NCI-H2171 (cell line): ENCODE measurements at places on chromosomes 4 and X.

DNA sequence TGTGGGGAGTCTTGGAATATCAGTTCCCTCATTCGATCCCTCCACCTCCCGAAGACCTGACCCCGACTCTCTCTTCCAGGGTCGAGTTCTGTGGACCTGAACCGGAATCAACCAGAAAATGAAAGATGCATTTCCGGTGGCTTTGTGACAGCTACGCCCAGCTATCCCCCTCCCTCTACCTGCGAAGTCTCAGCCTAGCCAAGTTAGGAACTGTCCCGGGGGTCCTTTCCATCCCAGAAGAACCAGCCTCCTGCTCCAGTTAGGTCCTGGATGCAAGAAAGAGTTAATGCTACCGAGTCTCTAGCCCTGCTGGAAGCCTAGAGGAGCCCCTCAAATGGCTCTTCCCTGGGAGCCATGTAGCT, 13.4 kb upstream of the ETDC start:
- DNase-seq = no peak

DNA sequence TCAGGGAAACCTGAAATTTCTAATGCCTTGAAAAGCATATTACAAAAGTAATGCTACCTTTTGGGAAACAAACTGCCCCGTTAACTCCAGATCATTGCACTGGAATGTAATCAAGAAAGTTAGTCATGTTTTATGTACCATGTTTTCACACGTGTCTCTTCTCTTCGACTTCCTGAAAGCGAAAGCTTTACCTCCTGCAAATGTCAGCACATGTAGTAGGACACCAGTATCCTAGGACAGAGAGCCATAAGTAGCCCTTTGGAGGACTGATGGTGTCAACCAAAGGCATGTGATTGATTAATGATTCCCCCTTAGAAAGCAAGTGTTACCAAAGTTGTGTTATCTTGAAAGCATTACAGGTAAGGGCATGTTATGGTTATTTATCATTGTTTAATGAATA, 8.8 kb upstream of the MND1 start:
- no peak for DNase-seq

GRCh38 chr4:153062652-153063168, 126.6 kb downstream of the FHDC1 start:
- DNase-seq = no peak

- DNase-seq = no peak
Measured at GRCh38 chrX:34900691-34901090, 41.9 kb upstream of the FAM47B start.

GRCh38 chrX:54248309-54248708, 65.3 kb upstream of the FAM120C start:
- peak; percentile 2 for DNase-seq

- no peak for DNase-seq
Measured at GRCh38 chrX:40849906-40850823, 114.8 kb upstream of the MED14 start.

GRCh38 chr4:122047456-122048425, 95.9 kb upstream of the TRPC3 start:
- no peak for DNase-seq

DNA sequence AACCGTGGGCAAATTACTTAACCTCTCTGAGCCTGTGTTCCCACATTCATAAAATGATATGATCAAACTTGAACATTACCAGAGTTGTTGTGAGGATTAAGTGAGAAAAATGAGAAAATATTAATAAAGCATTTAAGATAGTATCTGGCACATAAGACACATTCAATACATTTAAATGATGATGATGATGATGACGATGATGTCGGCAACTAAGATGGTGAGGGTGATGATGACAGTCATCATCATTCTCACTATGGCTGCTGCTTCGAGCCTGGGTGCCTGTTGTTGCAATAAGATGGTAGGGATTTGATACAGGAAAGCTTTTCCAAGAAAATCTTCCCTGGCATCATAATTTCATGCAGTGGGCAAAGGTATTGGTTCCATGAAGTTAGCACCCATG, 11.1 kb downstream of the TMEM164 start:
- DNase-seq = no peak

GRCh38 chr4:180436361-180436760, 1806.8 kb upstream of the TENM3 start:
- DNase-seq = no peak

- no peak for DNase-seq
Measured at GRCh38 chr4:165207016-165207430, 338 bp upstream of the KLHL2 start.

- no peak for DNase-seq
Measured at GRCh38 chr4:184655889-184656869, 6.6 kb downstream of the PRIMPOL start.

DNA sequence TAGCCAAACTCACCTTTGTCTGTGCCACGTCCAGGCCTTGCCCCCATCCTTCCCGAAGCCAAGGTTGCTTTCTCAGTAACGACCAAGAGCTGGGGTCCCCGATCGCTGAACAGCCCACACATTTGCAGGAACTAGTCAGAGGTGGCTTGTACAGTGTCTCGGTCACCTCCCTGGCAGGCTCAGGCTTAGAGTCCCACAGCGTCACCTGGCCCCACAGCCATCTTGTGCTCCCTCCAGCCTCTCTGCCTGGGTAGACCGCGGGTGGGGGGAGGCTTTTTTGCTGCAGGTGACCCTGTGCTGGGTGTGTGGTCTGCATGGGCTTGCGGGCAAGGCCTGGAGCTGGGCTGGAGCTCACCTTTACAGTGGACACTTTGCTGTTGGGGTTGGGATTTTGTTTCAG, 60.2 kb downstream of the PSAPL1 start:
- no peak for DNase-seq

DNA sequence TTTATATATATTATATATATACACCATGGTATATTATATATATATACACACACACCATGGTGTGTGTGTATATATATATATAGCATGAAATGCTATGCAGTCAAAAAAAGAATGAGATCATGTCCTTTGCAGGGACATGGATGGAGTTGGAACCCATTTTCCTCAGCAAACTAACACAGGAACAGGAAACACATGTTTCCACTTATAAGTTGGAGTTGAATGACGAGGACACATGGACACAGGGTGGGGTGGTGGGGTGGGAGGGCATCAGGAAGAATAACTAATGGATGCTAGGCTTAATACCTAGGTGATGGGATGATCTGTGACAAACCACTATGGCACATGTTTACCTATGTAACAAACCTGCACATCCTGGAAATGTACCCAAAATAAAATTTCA, 293.6 kb upstream of the NDST3 start:
- no peak for DNase-seq

DNA sequence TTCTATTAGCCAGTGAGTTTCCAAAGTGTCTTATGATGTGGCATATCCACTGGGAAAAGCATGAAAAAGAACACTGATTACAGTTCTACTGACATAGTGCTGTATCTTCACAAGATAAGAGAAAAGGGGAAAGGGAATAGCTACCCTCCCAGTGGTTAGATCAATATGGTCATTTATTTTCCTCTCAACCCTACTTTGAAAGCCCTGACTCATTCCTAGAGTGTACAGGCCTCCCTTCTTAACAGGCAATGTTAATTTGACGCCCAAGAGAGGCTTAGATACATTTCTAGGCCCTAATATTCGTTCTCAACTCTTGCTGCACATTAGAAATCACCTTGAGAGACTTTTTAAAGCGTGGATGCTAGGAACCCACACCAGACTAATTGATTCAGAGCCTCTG, 20.4 kb upstream of the BRS3 start:
- no peak for DNase-seq

DNA sequence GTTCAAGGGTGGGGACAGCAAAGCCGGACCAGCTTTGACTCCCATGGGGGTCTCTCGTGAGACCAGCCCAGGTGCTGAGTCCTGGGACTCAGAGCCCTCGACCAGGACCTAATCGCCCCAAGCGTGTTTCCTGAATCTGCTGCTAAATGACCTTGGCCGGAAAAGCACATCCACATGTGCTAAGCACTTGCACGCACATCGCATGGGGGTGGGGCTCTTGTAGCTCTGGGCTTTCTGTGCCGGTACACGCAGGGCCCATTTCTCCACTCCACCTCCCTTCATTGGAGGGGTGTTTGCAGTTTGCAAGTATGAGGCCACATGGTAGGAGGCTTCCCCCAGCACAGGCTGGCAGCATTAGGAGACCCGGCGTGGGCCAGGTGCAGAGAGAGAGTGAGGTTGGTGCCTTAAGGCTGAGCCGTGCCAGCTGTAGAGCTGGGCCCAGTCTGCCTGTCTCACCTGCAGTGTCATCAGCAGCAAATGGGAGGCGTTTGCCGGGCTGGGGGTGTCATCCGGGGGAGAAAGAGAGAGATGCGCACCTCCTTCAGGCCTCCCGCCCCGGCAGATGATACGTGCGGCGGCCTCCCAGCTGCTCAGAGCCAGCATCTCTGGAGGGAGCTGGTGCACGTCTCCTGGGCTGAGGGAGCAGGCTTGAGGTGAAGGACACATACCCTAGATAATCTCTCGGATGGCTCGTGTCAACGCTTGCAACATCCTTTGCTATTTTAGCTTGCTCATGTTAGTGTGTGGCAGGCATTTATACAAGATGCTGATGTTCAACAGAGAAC, 45.2 kb upstream of the CLCN4 start:
- no peak for DNase-seq

DNA sequence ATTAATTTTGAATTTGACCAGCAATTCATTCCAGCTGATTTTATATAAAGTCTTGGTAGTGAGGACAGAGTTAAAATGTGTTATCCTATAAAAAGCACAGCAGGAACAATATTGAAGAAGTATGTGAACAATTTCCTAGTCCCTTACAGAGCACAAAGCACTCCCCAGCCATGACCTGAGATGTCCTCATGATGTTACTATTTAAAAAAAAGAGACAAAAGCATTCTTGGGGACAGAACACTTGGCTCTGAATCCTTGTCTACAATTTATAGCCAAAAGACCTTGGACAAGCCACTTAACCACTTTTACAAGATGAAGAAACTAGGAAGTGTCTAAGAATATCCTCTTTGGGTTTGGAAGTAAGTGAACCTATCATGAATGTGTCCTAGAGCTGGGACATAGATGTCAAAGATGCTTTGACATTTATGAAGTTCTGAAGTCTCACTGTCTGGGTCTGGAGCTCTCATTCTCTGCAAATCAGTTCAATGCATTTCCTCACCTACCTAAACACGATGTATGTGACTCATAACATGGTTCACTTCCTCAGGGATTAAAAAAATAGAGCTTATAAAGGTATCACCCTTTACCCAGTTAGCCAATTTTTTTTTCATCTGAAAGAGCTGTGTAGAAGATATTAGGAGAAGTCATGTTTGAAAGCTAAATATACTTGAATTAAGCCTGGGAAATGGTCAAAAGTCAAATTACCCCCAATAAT, 61.4 kb downstream of the IGFBP7 start:
- no peak for DNase-seq

DNA sequence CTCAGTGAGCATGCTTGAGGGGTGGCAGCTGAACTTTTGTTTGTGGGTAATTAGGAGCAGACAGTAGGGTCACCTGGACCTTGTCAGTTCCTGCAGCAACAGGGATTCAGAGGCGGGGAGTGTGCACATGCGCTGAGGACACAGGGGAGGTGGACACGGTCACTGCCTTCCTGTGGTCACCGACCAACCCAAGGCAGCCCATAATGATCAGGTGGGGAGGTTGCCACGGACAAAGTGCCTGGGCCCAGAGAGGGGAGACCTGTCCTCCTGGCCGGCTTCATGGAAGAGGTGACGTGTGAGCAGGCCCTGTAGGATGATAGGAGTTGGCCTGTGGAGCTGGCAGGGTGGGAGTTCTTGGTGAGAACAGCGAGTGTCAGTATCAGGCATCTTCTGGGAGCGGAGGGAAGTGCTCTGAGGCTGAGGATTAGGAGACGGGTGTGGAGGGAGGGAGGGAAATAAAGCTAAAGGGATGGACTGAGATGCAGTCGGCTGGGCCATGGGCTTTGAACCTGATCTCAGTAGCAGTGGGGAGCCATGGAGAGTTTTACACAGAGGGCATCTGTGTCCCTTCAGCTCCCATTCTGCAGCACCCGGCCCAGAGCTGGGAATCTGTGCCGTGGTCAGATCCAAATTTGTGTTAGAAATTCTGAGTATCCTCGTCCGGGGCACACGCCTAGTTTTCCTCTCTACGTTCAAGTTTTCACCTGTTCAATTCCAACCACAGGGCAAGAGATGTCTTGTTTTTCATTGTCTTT, 100.0 kb downstream of the PSAPL1 start:
- DNase-seq = no peak

GRCh38 chr4:13615161-13615560, 12.4 kb downstream of the BOD1L1 start:
- DNase-seq = no peak

DNA sequence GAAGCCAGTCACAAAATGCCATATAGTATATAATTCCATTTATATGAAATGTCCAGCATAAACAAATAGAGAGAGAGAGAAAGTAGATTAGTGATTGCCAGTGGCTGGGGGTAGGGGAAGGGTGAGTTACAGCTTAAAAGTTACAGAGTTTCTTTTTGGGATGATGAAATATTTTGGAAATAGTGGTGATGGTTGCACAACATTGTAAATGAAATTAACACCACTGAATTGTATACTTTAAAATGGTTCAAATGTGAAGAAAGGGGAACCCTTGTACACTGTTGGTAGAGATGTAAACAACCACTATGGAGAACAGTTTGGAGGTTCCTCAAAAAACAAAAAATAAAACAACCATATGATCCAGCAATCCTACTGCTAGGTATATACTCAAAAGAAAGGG, 131.2 kb upstream of the GPC4 start:
- DNase-seq = no peak

- DNase-seq = no peak
Measured at GRCh38 chrX:38276089-38276488, 51.2 kb downstream of the RPGR start.

DNA sequence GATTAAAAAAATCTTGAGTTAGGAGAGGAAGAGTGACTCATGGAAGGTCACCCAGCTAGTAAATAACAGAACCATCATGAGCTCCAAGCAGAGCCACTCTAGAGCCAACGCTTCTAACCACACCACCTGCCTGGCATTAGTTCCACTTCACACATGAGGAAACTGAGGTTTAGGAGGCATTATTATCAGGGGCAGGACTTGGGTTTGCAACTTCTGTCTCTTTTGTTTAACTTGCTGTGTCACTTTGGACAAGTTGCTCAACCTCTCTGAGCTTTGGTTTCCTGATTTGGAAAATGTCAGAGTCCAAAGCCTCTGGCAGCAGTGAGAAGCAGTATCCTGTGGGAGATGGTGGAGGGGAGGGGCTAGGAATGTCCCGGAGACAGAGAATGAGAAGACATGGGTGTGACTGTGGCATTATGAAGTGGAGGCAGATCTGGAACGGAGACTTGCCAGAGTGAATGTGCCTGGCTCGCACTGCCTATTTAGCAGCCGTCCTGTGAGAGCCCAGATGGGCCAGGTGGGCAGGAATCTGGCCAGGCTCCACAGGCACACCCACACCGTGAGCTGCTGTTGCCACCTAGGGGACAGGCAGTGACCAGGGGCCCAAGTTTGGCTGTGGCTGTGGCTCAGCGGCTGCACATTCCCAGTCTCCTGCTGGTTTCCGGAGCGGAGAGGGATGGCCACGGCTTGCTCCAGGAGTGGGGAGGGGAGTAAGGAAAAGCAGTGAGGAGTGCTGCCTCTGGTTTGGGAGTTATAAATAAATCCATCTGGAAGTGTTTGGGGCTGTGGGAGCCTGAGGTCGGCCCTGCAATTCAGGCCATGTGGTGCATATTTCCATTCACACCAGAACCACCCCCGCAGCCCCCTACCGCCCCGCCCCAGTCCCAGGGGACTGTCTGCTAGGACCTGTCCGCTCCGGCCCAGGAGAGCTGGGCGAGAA, 93.4 kb downstream of the NHSL2 start:
- DNase-seq = no peak

- DNase-seq = no peak
Measured at GRCh38 chr4:169167957-169168858, 102.5 kb downstream of the SH3RF1 start.
